ENCODE measurements at places on chromosomes 16 and 17.

DNA sequence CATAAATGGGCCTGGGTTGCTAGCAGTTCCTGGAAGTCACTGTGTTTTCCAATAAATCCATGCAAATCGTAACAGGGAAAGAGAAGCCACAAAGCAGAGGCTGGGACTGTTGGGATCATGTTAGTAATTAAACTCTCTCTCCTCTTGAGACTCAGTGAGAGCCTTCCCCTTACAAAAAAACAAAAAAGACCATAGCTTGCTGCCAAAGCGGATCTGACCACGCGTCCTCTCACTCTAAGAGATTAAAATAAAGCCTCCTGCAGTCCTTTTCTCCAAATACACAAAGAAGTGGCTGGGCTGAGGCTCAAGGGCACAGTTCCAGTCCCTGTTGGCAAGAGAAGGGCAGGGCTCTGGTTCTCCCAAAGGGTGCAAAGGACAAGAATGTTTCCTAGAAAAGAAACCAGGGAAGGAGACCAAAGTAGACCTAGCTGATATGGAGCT is 38.5 kb downstream of the PIGL start:
- no peak for DNase-seq

DNA sequence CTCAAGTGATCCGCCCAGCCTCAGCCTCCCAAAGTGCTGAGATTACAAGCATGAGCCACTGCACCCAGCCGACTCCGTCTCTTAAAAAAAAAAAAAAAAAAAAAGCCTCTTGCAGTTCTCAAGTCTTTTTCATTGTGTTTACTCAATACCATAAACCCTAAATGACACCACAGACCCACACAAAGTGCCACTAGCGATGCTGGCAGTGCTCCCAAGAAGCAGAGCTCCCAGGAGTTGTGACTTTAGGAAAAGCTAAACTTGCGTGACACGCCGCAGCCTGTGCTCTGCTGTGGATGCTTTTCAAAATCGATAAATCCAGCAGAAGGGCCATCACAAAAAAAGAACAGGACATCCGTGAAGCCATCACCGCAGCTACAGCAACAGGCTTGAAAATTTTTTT is 114.7 kb downstream of the ANKRD11 start:
- no peak for DNase-seq

DNA sequence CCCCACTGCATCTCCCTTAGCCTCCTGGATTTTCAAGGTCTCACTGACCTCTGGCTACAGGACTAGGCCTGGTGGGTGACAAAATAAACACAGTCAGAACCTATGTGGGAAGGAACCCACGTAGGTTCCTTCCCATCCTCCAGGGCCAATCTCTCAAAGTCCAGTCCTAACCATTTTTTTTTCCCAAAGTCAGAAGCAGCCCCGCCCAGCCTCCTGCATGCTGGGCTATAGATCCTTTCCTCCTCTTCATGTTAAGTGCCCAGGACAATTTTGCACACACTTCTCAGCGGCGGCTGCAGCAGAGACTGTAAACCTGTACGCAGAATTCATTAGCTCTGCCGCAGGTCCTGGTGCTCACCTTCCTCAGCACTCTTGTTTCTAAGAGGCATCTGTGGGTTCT is 285.8 kb downstream of the NPIPA8 start:
- DNase-seq = no peak

GRCh38 chr17:72515291-72516065 is 394.7 kb downstream of the SOX9 start:
- DNase-seq = no peak

DNA sequence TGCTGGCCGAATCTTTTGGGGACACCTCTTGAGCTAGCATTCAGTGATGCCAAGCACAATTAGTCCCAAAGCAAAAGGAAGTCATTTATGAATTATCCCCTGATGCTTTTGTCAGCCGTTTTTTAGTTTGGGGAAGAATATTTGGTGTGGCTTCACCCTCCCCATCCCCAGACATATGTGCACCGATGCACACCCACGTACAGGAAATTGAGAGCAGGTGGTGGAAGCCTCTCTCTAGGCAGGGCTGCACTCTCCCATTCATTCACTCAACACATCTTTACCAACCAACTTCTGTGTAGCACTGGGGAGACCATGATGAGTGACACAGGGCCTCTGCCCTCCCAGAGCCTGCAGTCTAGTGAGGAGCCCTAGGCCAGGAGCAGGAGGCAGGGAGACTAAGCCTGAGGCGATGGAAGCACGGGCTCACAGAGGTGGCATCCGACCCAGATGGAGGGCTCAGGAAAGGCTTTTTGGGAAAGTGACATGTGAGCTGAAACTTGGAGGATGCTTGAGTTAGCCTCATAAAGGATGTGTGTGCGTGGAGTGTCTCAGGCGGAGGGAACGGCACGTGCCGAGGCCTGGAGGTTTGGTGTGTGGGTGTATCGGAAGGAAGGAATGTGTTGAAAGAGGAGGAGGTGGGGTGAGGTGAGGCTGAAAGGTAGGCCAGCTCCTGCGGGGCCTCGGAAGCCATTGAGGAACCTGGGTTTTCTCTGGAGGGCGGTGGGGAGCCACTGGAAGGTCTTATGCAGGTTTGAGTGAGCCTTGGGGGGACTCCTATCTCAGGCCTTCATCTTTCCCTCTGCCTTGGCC is 43.8 kb downstream of the PSME3IP1 start:
- no peak for DNase-seq

GRCh38 chr16:84827897-84828296 is 8.1 kb downstream of the CRISPLD2 start:
- DNase-seq = no peak

GRCh38 chr17:19304209-19304608 is 58.3 kb downstream of the B9D1 start:
- no peak for DNase-seq

- no peak for DNase-seq
Measured at GRCh38 chr17:45413498-45413923, 19.2 kb downstream of the ARHGAP27 start.

GRCh38 chr16:67648088-67648763 is 3.3 kb downstream of the CARMIL2 start:
- no peak for DNase-seq

DNA sequence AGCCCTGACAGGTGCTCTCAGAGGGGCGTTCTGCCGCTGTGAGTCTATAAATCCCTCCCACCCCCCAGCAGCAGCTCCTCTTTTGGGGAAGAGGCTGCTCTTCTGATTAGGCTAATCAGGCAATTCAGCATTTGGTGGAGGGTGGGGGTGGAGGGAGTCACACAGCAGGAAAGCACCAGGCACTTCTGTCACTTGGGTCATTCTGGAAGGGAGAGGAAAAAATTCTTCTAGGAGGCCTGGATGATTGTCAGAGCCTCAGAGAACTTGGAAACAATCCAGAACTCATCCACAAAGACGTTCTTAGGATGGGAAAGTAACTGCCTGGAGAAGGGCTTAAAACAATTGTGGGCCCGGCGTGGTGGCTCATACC is 7.3 kb upstream of the SSTR2 start:
- DNase-seq = no peak

- no peak for DNase-seq
Measured at GRCh38 chr17:62652251-62653001, 25.0 kb downstream of the MRC2 start.

GRCh38 chr17:77513045-77513444 is 372.3 kb downstream of the SEC14L1 start:
- no peak for DNase-seq

DNA sequence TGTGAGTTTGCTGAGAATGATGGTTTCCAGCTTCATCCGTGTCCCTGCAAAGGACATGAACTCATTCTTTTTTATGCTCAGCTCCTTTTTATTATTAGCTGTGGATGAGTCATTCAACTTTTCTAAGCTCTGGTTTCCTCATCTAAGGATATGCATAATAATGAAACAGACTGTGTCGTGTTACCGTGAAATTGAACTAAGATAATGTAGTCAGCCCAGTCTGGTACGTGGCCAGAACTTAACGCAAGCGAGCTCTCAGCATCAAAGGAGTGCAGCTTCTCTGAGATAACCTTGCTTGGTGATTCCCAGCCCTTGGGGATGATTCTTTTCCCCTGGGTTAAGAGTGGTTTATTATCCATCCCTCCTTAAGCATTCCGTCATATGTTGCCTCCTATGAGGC is 454.3 kb upstream of the EEF2KMT start:
- DNase-seq = peak; percentile 21

- DNase-seq = no peak
Measured at GRCh38 chr17:80802626-80803450, 188.8 kb upstream of the CHMP6 start.

- no peak for DNase-seq
Measured at GRCh38 chr16:19497176-19497575, 24.7 kb downstream of the GDE1 start.

GRCh38 chr16:75918109-75918508 is 191.8 kb upstream of the CPHXL start:
- no peak for DNase-seq
